Stimulated activated CD8-positive, alpha-beta memory T cell treated with anti-CD3 and anti-CD28 coated beads, Interleukin-15, amount 100 ng/mL, for 1 hour (primary cell): ENCODE measurements at places on chromosomes 3 and 15.

DNA sequence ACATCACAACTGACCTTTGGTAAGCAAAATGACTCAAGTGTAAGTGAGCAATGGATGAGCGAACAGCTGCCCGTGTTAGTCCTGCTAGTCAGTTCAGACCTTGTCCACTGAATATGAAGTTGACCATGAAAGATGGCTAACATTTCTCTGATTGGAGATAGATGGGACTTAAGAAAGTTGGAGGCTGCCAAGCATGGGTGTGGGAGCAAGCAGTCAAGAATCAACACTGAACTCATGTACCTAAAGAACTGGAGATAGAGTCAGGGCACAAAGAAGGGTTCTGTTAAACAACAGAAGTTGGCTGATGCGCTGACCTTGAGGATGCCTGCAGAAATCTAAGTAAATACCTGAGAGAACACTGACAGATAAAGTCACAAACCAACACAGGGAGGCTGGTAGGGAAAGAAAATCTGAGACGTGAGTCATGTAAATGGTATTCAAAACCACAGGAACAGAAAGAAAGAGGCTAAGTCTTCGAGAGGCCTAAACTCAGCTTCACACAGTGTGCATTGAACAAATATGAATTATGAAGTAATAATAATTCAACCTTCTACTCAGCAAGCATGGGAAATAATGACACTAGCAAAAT lies 30.7 kb upstream of the ANPEP start:
- no peak for DNase-seq

GRCh38 chr3:66039590-66039887 lies 821 bp upstream of the MAGI1 start:
- DNase-seq: no peak

- no peak for DNase-seq
Measured at GRCh38 chr3:64301476-64301875, 76.2 kb upstream of the PRICKLE2 start.

- no peak for DNase-seq
Measured at GRCh38 chr3:53813229-53813628, 33.0 kb downstream of the CHDH start.

- DNase-seq: no peak
Measured at GRCh38 chr15:34650177-34650576, 66.7 kb upstream of the GOLGA8B start.

DNA sequence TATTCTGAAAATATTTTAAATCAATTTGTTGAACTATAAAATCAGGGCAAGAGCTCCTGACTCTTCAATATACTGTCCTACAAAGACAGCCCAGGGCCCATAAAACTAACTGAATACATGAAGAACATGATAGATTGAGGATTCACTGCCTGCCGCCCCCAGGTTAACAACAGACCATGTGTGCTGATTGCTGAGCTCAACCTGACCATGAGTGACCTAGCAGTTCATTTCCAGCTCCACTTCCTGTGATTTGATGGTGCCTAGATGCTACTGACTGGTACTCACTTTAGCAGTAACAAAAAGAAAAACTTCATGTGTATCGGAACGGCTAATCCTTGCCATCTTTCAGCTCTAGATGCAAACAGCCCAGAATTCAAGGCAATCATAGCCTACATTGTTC lies 9.6 kb upstream of the KLF13 start:
- no peak for DNase-seq

DNA sequence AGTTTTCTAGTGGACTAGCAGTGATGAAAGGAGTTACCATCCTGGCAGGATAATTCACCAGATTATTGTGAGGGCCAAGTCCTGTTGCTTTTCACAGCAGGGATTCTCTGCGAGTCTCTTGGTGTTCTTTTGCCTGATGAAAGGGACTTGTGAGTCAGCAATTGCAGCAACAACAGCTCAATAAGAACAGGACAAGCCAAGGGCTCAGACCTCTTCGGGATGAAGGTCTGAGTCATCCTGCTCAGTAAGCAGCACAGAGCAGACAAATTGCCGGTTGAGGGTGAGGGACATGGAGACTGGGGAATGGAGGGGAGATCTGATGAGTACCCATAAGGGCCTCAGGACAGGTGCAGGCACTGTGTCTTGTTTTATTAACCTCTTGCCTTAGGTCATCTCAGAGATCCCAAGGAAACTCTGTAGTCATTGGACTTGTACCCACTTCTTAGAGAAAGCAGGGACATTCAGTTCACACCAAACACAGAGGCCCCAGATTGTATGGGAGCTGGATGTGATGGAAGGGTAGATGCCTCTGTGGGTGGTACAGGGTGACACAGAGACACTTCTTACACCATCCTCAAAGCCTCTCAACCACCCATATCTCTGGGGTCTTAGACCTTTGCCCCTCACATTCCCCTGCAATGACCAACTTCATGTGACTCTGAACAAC lies 173.8 kb upstream of the TLE3 start:
- no peak for DNase-seq

- no peak for DNase-seq
Measured at GRCh38 chr3:99776516-99777209, 41.0 kb upstream of the CMSS1 start.

GRCh38 chr3:171222995-171223394 lies 196.5 kb upstream of the SLC2A2 start:
- DNase-seq: no peak

- no peak for DNase-seq
Measured at GRCh38 chr3:16329826-16330129, 64.8 kb downstream of the OXNAD1 start.

GRCh38 chr3:106086636-106087035 lies 217.8 kb upstream of the CBLB start:
- no peak for DNase-seq

DNA sequence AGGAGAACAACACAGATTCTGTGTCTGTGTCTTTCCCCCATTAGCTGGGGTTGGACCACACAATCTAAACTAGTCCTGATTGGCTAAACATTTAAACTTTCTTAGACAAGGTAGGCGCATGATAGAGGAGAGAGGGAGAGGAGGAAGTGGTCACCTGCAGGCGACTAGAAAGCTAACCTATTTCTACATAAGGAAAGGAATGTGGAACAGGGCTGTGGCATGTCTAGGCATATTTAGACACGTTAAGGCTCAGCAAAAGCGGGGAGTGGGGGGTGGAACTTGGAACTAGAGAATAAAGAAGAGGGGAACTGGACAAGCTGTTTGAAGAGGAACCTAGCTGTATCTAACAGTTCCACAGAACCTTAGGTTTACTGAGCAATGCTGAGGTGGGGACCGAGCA lies 12.8 kb downstream of the LRRC28 start:
- no peak for DNase-seq

GRCh38 chr15:62165793-62166375 lies 799 bp upstream of the C2CD4B start:
- no peak for DNase-seq

- DNase-seq: no peak
Measured at GRCh38 chr3:133197619-133198018, 159.4 kb downstream of the TMEM108 start.

- DNase-seq: no peak
Measured at GRCh38 chr3:61422945-61423673, 138.3 kb upstream of the PTPRG start.
